Kidney tubule cell (primary cell): ENCODE measurements at places on chromosomes 6 and 20.

GRCh38 chr20:37280403-37280802 is 9.1 kb upstream of the MANBAL start:
- no peak for DNase-seq

DNA sequence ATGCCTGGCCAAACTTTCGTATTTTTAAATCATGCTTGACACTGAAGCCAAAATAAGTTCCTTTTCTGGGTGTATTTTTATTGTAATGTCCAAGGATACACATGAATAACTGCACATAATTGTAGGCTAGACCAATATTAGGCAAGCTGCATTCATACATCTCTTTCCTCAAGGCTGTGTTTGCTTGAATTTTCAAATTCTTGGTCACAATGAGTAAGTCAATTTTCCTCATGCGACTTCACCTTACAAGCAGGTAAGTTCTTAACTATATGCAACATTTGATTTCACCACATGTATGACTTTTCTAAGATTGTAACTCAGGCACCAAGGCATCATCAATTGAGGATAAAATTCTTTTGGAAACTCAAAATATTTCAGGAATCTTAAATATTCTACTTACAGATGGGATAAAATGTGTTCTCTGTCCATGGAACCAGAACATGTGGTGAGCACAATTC is 112.4 kb upstream of the ZNF217 start:
- peak; percentile 70 for DNase-seq

- peak; percentile 59 for DNase-seq
These were observed 178.8 kb downstream of the SMOC2 start for GRCh38 chr6:168619560-168620314.

GRCh38 chr6:27678469-27678868 is 205.6 kb upstream of the ZNF184 start:
- no peak for DNase-seq

- DNase-seq, result peak; percentile 27
These were observed 31.8 kb downstream of the CDH22 start for GRCh38 chr20:46276531-46276930.

- peak; percentile 40 for DNase-seq
These were observed 143.6 kb upstream of the SPACA1 start for GRCh38 chr6:87904011-87904410.

DNA sequence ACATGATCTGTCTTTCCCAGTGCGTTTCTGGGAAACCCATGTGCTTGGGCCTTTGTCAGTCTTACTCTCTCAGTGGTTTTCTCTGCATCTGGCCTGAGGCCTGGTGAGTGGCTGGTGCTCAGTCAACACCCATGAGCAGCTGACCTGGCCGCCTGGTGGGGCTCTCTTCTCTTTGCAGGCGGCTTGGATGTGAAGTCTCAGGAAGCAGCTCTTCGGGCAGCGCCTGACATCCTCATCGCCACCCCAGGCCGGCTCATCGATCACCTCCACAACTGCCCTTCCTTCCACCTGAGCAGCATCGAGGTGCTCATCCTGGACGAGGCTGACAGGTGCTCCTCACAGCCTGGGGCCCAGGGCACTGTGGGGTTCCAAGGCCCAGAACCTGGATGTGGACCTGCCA is 10.8 kb downstream of the DDX27 start:
- DNase-seq, result no peak

- DNase-seq, result no peak
These were observed 582.2 kb upstream of the ARID1B start for GRCh38 chr6:156194981-156195380.

GRCh38 chr20:36686944-36687343 is 40.9 kb upstream of the SLA2 start:
- DNase-seq, result no peak

- DNase-seq, result peak; percentile 56
These were observed 87.0 kb upstream of the DST start for GRCh38 chr6:56729719-56730118.

DNA sequence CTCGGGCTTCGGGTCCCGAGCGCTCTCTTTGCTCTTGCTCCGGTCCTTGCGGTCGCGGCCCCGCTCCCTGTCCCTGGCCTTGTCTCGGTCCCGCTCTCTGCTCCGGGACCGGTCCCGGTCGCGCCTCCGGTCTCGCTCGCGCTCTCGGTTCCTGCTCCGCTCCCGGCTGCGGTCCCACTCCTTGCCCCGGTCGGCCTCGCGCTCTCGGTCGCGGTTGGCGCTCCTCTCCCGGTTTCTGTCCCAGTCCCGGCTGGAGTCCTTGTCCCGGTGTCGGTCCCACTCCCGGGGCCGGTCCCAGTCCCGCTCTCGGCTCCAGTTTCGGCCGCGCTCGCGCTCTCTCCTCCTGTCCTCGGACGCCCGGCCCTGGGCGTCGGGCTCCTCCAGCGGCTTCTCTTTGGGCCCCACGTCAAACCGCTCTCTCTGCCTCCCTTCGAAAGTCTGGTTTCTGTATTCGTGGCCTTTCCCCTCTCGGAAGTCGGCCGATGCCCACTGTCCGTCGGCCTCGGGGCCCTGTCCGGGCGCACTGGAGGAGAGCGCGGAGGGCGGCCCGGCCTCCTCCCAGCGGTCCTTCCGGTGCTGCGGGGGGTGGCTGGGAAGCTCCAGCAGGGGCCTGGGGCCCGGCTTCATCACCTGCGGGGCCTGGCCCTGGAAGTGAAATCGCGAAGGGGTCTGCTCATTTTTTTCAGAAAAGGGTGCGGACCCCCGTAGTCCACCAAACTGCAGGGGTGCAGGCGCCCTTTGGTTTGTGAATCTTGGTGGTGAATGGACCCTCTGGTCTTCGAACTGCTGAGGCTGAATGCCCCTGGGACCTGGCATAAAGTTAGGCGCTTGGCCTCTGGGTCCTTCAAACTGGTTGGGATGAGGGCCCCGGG is 17.9 kb upstream of the TCFL5 start:
- no peak for DNase-seq

- no peak for DNase-seq
These were observed 1.9 kb upstream of the BLOC1S5 start for GRCh38 chr6:8066108-8066507.

GRCh38 chr20:48017509-48017908 is 232.2 kb upstream of the SULF2 start:
- no peak for DNase-seq

DNA sequence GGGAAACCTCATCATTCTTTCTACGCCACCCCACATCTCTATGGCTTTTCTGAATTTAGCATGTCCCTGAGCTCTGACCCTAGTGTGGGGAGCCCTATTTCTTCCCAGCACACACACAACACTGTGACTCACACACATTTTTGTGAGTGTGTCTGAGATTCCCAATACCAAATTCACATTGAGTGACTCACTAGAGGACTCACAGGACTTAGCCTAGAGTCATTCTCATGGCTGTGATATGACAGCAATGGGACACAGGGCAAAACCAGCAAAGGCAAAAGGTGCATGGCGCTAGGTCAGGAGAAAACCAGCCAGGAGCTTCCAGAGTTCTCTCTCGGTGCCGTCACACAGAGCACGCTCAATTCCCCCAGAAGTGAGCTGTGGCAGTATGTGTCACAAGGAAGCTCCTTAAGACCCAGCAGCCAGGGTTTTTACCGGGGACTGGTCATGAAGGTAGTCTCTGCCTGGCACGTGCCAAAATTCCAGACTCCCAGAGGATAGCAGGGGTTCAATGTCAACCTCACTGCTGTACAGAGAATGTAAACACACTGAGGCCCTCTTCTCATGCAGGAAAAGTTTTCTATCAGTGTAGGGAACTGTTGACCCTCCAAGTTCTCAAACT is 6.2 kb downstream of the CSTL1 start:
- peak; percentile 96 for DNase-seq

DNA sequence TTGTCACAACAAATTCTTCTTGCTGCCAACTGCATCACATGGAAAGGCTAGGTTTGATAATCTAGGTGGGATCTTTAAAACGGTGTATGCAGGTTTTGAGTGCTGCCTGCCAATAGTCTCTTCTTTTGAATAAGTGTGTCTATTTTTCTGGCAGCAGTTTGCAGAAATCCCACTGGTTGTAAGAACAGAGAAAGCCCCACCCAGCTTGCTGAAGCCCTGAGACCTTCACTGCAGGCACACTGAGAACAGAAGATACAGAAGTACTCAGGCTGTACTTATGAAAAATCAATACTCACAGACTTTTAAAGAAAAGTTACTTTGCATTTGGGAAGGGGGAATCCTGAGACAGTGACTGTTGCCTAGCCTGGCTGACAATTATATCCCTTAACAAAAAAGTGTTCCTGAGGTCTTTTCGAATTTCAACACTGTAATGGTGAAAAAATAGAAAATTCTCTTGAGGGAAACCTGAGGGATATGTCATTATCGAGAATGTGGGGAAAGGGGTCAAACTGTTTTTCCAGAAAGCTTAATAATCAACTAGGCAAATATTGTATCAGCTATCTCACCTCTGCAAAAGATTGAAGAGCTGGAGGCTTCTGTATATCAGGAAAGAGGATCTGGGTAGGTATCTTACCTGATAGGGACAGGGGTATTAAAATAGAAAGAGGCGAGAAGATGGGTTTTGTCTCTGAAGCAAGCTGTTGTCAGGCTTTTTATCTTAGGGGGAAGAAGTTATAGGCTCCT is 199.9 kb downstream of the LRFN2 start:
- DNase-seq, result no peak

DNA sequence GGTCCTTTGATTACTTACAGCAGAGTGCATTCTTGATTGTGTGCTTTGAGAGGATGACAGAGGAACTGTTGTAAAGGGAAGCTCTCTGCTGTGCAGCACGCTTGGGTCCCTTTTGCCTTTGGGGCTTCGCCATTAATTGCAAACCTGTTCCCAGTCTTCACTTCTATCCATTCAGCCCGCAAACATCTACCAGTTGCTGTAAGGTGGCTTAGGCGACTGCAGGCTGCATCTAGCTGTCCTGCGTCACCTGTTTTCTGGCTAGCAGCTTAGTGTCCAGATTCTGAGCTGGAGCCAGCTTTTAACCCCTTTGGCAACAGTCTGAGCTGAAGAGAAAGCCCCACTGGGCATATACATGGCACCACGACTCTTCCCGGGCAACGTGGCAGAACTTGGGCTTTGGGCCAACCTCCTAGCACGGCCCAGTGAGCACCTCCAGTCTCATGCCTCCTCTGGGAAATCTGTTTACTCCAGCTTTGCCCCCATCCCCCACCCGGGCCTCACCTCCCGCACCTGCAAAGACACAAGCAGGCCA is 2.5 kb upstream of the FASTKD5 start:
- DNase-seq, result peak; percentile 52

GRCh38 chr20:13245250-13245723 is 24.2 kb downstream of the ISM1 start:
- DNase-seq, result no peak

- no peak for DNase-seq
These were observed 107.9 kb downstream of the NRSN1 start for GRCh38 chr6:24233813-24234442.

- no peak for DNase-seq
These were observed 106.2 kb downstream of the KIF13A start for GRCh38 chr6:17881085-17881858.

DNA sequence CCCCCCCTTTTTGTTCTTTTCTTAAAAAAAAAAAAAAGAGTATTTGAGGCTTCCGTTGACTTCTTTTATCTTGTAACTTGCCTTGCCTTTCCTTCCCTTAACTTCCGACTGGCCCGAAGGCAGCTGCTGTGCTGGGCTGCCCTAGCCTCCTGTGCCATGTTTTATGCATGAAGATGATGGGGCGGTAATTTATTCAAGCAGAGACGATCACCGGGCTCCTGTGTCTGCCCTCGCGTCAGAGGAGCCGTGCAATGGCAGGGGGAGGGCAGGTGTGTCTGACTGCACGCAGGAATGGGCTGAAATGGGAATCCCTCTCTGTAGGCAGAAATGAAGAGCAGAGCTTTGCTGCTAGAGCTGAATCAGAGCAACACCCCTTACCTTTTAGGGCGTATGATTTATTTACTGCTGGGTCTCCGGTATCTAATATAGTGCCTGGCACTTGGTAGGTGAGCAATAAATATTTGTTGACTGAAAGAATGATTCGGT is 106.3 kb upstream of the RIPOR2 start:
- DNase-seq, result peak; percentile 56

- DNase-seq, result no peak
These were observed 28.7 kb downstream of the OLIG3 start for GRCh38 chr6:137465378-137466009.

DNA sequence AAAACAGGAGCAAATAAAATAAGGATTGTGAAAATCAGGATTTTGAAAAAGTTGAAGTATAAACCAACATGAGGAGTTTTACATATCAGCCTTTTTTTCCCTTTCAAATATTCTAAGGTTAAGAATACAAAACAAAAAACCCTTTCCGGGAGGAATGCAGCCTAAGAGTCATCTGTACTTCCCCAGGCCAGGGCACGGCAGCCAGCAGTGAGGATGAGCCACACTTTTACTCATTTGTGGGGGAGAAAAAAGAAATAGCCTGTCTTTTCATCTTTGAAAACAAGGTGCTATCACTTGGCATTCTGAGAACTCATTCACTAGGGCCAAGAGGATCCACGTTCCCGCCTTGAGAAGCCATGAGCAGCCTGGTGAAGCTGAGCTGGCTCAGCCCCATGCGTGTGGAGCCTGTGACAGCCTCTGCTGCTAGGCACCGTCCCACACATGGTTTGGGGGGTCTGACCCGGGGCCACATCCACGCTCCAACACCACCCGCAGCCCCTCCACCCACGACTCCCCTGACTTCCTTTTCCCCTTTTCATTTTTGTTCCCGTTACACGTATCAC is 11.2 kb downstream of the SLC22A1 start:
- peak; percentile 37 for DNase-seq

- DNase-seq, result no peak
These were observed 150.8 kb downstream of the NRN1 start for GRCh38 chr6:5855787-5856470.

- DNase-seq, result no peak
These were observed 11.5 kb downstream of the NFKBIL1 start for GRCh38 chr6:31558631-31559500.

DNA sequence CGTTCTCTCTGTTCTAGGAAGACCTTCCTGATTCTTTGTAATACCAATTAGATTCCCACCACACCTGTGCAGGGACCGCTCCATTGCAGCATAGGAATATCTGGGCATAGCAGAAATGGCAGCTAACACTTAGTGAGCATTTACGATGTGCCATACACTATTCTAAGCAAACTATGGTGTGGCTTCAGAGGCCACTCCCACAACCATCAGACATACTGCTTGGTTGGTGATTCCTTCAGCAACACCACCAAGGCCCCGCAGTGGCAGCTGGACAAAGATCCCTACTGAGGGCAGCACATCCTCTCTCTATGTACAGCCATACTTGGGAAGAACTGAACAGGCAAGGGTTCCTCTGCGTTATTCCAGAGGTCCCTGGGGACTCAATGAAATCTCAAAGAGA is 6.2 kb downstream of the KCNK5 start:
- DNase-seq, result no peak

- DNase-seq, result peak; percentile 29
These were observed 383.5 kb downstream of the PRKN start for GRCh38 chr6:162343936-162344645.

DNA sequence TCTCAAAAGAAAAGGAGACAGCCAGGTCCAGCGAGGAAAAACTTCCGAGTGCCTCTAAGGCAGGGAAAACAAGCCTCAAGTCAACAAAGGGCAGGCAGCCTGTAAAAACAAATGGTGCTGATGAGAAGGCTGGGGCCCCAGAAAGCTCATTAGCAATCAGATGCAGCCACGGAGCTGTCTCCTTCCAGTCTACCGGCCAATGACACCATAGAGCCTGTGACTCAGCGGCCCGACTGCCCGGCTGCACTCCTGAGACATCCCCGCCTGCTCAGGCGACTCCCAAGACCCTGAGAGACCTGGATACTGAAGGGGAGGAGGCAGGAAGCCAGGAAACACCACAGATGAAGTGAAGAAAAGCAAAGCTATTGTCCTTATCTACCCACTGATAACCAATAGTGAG is 120.1 kb upstream of the HDDC2 start:
- peak; percentile 58 for DNase-seq

GRCh38 chr6:161815965-161816364 is 542.1 kb upstream of the AGPAT4 start:
- no peak for DNase-seq

- DNase-seq, result no peak
These were observed 1.4 kb downstream of the C6orf52 start for GRCh38 chr6:10692965-10693538.
